PC-9 (cell line): ENCODE measurements at places on chromosomes 13 and 19. TPM values are rescaled to one million over a fixed set of nuclear protein-coding genes. Genes with fewer than 3 reads are reported as not detected.

GRCh38 chr19:43634872-43635560 lies 4.6 kb downstream of the CADM4 start:
- DNase-seq, result no peak

The REEP6 gene
- 34.3 and 39.5 TPM in 2 replicates for total RNA-seq

The KLK12 gene
- total RNA-seq, result not detected in 2 replicates

The ALOX5AP gene
- not detected in 2 replicates for total RNA-seq

GRCh38 chr19:47469719-47470118 lies 2.0 kb downstream of the SLC8A2 start:
- no peak for DNase-seq

The LAIR1 gene
- not detected in 2 replicates for total RNA-seq

DNA sequence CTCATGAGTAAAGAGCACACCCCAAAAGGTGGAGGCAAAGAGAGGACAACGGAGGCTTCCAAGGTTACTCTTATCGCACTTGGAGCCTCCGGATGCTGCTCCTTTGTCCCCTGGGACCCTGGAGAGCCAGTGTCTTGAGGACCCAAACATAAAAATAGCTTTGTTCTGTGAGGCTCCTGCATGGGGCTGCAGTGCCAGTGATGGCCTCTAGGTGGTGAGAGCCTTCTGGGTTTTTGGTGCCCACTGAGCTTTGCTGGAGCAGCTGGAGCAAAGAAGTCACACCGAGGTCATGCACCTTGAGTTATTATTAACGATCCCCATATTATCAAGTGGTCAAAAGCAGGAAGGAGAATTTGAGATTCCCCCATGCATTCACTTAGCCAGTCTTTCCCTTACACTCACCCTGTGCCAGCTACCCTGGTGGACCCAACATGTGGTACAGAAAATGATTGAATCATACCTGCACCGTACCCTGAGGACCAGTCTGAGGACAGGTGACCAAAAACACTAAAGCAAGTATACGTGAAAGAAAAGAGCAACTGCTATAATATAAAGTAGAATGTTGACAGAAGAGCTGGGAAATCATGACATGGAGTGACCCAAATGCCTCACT lies 41.5 kb downstream of the ZNF682 start:
- DNase-seq, result no peak
